Hematopoietic multipotent progenitor cell (in vitro differentiated cells): ENCODE measurements at places on chromosomes 1 and 21.

DNA sequence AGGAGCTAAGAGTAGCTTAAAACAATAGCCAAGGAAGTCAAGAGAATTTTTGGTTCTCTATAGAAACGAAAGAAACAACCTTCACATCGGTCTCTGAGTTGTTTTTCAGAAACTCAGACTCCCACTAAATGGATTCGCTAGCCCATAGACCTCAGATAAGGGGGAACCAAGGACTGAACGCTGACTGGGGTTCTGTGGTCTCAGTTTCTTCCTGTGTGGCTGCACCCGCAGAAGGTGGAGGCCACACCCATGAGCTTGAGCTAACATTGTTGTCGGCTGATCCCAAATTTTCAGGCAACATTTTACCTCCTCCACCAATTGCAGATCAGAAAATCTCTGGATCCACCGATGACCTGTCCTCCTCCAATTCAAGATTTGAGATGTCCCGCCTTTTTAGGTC, 456.1 kb downstream of the AJAP1 start:
- DNase-seq: no peak

- DNase-seq: no peak
Observed at GRCh38 chr1:58714544-58714943, 14.7 kb upstream of the MYSM1 start.

DNA sequence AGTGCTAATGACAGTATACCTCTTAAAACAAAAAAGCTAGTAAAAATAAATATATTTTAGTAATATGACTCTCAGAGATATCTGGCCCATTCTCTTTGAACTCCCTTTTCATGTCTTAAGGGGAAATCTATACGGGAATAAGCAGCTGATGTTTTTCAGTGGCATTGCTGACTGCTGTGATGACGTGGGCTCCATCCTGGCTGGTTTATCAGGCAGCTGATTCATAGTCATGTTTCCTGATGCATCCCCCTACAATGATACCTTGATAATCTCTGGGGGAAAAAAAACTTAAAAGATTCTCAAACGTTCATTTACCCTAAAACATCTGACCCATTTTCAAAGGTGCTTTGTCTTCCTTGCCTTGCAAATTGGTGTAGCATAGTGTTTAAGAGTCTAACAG, 53.8 kb downstream of the ABCA4 start:
- no peak for DNase-seq

- DNase-seq: no peak
Observed at GRCh38 chr1:32186077-32186476, 6.6 kb downstream of the TXLNA start.

DNA sequence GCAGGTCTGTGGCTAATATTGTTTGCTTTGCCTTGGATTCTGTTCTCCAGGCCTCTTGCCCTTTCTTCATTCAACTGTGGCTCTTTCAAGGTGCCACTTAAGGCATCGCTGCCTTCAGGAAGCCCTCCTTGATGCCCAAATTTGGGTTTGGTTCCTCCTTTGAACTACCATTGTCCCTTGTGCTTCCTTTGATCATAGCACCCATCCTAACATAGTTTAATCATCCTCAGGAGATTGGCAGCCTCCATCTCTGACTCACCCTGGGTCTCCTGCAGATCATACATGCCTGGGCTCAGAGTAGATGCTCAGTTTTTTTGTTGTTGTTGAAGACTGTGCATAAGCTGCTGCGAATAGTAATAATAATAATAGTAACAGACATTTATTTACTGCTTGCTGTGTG, 54.4 kb upstream of the ACOT11 start:
- DNase-seq: peak; percentile 49

- peak; percentile 61 for DNase-seq
Observed at GRCh38 chr1:26417111-26417759, 6.6 kb downstream of the LIN28A start.

GRCh38 chr1:244821134-244821533, 14.3 kb upstream of the COX20 start:
- no peak for DNase-seq

DNA sequence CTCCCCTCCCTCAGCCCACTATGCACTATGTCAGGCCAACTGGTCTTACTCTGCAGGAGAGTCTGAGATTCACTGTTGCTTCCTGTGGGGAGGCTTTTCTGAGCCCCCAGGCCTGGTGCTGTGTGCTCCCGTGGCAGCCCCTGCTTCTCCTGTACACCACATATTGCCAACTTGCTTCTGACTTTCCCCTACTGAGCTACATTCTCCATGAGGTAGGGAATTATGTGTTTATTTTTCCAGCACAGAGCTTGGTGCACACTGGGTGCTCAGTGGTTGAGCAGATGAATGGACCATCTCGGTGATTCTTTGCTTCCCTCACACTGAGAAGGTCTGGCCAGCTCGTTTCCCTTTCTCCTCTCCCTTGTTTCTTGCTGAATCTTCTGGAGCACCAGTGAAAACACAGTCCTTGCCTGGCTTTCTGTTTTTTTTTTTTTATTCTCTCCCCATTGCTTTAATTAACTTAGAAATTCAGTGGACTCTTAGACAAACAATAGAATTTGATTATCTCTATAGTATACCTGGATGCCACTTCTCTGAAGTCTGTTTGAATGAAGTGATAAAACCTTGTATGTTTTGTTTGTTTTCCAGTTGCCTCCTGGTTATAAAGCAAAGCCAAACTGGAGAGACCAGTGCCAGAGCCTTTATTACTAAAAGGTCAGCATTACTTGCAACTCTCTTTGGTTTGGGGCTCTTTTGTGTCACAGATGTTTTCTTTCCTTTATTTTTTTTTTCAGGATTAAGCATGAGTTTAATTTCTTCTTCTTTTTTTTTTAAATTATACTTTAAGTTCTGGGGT, 50.3 kb upstream of the CNIH3 start:
- DNase-seq: no peak

DNA sequence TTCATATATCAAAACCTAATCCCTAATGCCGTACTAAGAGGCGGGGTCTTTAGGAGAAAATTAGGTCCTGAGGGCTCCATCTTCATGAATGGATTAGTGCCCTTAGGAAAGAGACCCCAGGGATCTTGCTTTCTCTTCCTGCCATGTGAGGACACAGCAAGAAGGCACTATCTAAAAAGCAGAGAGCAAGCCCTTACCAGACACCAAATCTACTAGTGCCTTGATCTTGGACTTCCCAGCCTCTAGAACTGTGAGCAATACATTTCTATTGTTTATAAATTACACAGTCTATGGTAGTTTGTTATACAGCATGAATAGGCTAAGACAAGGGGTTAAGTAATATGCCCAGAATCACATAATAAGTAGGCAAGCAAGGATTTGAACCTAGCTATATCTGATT, 42.9 kb downstream of the STYXL2 start:
- DNase-seq: no peak

GRCh38 chr1:118147522-118147921, 37.5 kb downstream of the SPAG17 start:
- DNase-seq: no peak

DNA sequence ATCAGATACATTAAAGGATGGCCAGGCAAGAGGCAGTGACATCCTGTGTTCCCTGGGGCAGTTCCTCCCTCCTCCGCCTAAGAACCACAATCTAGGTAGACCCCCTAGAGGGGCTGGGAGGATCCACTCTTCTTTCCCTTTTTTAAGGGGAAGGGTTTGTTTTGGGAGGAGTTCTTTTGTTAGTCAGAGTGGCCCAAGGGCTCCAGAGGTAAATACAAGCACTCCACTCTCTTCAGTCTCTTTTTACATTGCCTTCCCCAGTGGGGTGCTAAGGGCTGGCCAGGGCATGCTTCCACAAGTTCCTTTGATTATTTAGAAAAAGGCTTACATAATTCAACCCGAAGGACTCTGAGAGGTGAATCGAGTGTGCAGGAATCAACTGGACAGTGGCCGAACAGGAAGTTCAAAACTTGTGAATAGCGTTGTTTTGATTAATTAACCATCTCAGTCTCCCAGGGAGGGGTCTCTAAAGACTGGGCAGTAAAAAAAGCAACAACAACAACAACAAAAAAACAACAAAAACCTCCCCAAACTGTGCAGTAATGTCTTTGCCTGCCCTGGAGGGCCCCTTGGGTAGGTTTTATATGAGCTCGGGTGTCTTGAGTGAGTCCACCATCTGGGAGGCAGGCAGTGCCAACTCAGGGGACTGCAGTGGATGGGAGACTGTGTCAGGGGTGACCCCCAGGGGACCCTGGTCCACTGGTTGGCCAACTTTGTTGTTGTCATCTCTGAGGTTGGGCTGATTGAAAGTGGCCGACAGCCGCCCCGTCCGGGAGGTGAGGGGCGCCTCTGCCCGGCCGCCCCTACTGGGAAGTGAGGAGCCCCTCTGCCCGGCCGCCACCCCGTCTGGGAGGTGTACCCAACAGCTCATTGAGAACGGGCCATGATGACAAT, 33.2 kb upstream of the ENO1 start:
- DNase-seq: no peak

- no peak for DNase-seq
Observed at GRCh38 chr1:19351873-19352272, 39.7 kb downstream of the SLC66A1 start.

- no peak for DNase-seq
Observed at GRCh38 chr21:32962268-32962667, 63.5 kb upstream of the OLIG2 start.

GRCh38 chr1:105087506-105087905, 1337.8 kb downstream of the AMY1C start:
- DNase-seq: no peak

DNA sequence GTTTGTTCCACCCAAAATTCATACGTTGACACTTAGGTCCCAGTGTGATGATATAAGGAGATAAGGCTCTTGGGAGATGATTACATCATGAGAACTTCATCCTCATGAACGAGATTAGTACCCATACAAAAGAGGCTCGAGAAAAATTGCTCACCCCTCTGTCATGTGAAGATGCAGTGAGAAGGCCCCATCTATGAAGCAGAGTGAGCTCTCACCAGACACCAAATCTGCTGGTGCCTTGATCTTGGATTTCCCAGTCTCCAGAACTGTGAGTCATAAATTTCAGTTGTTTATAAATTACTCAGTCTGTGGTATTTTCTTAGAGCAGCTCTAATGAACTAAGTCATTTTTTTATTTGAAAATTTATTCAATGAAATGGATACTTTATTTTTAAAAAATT, 42.6 kb upstream of the USP25 start:
- no peak for DNase-seq

- DNase-seq: no peak
Observed at GRCh38 chr1:212457740-212458338, 25.1 kb downstream of the NENF start.

DNA sequence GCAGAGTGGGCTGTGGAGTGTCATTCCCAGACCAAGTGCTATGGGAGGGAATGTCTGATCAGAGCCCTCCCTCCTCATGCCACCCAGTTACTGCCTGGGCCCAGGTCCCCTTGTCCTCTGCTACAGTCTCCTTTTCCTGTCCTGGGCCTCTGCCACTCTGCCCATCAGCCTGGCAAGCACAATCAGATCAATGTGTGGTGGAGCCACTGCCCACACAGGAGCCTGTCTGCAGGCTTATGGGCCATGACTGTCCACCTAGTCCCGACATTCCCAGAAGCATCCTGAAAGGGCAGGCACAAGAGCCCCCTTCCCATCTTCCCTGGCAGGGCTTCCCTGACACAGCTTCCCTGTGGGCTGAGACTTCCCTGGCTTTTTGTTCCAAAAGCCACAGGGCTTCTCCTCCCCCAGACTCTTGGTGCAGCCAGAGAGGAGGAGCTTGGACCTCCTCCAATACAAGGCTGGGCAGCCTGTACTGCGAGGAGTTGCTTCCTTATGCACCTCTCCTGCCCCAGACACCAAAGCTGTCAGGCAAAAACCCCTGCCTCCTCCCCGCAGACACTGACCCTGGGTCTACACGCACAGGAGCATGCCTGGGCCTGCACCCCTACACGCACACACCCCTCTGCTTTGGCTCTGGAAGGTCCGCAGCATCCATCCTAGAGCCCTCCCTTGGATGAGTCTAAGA, 29.2 kb upstream of the CNTN2 start:
- DNase-seq: no peak

- DNase-seq: no peak
Observed at GRCh38 chr1:17348593-17349234, 23.3 kb upstream of the PADI6 start.

DNA sequence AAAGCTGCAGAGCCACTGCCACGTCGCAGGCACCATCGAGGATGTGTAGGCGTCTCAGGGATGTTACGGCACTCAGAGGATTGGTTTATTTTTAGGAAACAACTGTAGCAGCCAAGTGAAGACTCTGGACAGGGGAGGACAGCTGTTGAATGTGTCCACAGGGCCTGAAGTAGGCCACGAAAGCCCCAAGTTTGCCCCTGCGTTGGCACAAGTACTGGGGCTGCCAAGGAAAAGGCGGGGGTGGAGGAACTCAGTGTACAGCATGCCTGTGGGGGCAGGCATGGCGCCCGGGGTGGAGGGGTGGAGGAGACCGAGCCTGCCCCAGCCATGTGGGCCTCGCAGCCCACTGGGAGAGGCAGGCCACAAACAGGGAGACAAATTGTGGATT, 89.7 kb downstream of the ADARB1 start:
- no peak for DNase-seq

GRCh38 chr21:29318354-29318753, 19.6 kb downstream of the BACH1 start:
- no peak for DNase-seq

DNA sequence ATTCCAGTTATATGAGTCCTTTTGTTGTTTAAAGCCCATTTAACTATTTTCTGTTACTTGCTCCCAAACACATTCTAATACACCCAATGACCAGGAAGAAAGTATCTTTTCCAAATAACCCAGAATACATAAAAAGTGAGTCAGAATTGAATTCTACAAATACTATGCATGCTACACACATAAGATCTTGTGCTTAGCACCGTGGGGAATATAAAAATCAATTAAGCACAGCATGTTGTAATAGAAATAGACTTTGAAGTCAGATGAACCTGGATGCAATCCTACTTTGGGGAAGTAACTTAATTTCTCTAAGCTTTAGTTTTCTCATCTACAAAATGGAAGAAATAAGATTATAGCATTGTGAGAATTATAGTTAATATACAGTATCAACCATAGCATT, 40.5 kb upstream of the MUTYH start:
- no peak for DNase-seq

- DNase-seq: peak; percentile 14
Observed at GRCh38 chr1:83508485-83509151, 490.3 kb downstream of the TTLL7 start.

DNA sequence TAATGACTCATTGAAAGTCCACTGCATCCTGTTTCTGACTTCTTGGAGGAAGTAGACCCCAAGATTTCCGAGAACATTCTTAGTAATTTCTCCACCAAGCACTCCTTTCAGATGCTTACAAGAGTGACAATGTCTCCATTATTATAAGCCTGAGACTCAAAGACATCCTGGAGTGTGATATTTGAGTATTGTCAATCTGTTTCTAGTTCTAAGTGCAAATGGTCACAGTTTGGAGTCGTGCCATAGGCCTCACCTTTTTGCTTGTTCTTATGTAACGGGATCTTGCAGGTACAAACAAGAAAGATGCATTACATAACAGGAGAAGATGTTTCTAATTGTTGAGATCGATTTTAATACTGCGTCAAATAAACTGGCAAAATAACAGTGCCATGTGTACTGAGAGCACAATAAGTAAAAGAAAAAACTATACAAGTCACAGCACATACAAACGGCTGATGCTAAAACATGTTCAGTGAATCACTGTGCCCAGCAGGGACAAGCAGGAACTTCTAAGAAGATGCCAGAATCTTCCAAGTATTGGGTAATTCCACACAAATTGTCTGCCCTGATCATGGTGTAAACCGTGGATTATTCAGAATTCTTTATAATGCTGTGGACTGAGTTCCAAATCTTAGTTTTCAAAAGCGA, 54.1 kb downstream of the CD2 start:
- no peak for DNase-seq
